NCI-H187 (cell line): ENCODE measurements at places on chromosomes 13 and 19.

- no peak for DNase-seq
These were observed 14.9 kb downstream of the PLEKHA4 start for GRCh38 chr19:48853483-48853882.

DNA sequence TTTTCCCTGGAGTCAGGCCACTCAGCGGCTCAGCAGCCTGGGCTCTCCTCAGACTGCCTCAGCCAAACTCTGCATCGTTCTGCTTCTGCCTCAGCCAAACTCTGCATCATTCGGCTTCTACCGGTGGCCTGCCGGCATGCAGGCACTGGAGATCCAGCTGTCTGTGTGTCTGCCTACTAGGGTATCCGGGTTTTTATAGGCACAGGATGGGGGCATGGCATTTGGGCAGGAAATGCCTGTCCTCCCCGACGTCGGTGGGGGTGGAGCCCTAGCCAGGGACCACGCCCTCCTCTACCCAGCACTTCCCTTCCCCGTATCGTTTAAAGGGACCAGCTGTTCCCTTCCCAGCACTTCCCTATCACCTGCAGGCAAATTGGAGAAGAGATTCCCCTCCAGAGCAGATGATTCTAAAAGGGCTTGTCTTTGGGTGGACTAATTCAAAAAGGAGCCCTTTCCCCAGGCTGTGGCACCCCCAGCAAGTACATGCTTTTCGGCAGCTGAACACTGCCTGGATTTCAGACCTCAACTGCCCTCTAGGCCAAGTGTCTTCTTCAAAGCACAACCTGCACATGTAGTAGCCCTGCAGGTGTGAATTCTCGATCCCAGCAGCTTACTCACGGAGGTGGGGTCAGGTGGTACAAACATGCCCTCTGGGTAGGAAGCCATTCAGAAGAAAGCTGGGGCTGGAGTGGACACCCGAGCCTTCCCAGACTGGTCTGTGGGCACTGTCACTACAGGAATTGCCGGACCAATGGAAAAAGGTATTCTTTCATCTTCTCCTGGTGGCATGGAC is 25.4 kb upstream of the GPR12 start:
- no peak for DNase-seq

GRCh38 chr13:20521364-20522115 is 4.1 kb downstream of the CRYL1 start:
- no peak for DNase-seq

GRCh38 chr19:41848666-41849065 is 3.8 kb downstream of the DMRTC2 start:
- no peak for DNase-seq

DNA sequence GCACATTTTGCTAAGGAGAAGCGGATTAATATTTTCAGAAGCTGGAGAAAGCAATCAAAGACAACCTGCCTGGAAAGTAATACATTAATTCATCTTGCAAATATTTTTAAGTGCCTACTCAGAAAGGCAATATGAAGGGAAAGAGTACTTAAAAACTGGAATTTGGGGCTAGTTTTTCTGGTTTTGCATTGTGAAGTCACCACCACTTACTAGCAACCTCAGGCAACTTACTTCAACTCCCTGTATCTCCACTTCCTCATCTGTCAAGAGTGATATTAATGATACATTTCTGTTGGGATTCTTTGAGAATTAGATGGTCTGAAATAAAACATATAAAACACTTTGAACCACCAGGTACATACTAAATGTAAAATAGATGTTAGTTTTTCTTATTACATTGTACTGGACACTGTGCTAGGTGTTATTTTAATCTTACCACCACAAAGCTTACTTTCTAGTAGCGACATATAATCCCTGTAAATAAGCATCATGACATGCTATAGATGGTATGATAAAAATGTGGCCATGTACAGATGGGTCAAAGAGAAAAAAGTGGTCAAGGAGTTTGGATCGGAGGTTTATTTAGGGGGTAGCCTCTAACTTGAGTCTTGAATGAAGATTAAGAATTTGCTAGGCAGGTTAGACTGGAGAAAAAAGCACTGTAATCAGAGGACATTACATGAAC is 101.2 kb downstream of the SPRY2 start:
- no peak for DNase-seq

DNA sequence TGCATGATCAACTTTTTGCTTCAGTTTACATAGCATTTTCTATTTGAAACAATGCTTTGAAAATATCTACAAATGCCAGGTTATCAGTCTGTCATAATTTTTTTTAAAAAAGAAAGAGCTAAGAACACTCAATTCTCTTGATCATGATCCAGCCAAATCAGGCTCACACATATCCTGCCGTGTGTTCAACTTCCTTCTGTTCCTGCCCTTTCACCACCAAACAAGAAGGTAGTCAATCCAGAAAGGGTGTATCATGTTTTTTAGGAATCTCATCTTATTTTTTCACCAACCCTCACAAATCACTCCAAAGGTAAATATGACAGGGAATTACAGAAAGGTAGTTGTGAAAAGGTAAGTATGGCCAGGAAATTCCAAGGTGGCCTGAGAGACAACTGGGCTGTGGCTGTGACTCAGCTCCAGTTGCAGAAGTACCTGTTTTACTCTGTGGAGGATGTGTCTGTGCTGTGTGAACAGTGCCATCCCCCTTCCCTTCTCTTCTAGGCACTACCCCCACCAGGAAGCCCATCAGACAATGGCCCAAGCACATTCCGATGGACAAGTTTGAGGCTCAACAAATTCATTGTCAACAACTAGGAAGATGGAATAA is 138.8 kb upstream of the GJB6 start:
- DNase-seq, result no peak

GRCh38 chr19:9945319-9945966 is 9.1 kb upstream of the OLFM2 start:
- DNase-seq, result no peak

GRCh38 chr19:4896372-4896771 is 6.3 kb downstream of the ARRDC5 start:
- DNase-seq, result no peak

DNA sequence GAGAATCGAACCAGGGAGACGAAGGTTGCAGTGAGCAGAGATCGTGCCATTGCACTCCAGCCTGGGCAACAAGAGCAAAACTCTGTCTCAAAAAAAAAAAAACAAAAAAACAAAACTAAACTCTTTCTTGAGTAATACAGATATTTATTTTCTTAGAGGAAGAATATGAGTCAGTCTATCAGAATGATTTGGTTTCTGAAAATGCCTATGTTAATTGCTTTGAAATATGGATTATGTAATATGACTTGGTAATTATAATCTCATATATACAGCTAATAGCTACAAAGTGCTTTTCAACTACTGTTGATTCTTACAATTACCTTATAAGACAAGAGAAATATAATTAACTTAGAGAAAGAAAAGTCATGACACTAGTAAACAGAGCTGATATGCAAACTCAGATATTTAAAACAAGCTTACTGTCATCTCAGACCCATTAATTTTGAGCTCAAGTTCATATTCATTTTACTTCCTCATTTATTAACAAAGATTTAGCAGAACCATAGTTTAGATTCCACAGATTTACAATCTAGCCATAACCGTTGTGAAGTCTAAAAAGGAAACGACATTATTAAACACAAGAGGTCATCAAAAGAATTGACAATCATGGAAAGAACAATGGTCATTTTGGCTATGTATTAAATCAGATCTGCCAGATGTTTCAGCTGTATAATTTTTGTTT is 88.0 kb downstream of the TBC1D4 start:
- no peak for DNase-seq

DNA sequence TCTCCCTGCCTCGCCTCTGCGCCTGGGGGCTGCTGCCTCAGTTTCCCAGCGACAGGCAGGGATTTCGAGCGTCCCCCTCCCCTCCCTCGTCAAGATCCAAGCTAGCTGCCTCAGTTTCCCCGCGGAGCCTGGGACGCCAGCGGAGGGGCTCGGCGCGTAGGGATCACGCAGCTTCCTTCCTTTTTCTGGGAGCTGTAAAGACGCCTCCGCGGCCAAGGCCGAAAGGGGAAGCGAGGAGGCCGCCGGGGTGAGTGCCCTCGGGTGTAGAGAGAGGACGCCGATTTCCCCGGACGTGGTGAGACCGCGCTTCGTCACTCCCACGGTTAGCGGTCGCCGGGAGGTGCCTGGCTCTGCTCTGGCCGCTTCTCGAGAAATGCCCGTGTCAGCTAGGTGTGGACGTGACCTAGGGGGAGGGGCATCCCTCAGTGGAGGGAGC is 722 bp upstream of the ICAM1 start:
- no peak for DNase-seq

DNA sequence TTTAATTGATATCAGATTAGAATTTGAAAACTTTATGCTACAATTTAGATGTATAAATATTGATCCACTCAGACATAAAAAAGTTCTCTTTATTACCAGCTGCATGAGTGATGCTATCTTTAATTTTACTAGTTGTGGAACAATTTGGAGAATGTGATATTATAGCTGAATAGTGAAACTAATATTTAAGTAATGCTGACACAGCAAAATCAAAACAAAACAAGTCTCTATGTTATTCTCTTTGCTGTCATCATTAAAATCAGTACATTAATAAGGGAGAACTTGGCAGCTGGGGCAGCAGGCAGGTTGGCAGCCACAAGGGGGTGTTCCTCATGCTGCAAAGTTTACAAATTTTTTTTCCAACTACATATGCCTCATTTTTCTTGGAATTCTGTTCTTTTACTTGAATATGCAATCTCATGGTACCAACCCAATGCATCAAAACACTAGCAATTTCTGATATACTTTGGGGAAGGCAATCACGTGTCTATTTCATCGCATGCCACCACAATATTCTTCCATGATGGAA is 585.3 kb downstream of the FGF9 start:
- no peak for DNase-seq

DNA sequence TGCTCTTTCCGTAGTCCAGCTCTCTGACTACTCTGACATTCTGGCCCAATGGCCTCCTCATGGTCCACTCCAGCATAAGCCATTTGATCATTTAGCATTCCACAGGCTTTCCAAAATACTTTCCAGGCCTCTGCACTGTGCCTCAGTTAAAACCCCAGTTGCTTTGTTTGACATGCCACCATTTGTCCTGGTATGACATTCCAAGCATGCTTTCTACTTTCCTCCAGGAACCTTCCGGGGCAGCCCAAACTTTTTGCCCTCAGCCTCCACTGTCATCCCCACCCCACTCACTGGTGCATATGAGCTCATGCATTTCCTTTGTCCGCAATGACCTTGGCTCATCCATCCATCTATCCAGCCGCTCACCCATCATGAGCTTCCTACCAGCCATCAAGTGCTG is 41.8 kb upstream of the WASF3 start:
- no peak for DNase-seq

DNA sequence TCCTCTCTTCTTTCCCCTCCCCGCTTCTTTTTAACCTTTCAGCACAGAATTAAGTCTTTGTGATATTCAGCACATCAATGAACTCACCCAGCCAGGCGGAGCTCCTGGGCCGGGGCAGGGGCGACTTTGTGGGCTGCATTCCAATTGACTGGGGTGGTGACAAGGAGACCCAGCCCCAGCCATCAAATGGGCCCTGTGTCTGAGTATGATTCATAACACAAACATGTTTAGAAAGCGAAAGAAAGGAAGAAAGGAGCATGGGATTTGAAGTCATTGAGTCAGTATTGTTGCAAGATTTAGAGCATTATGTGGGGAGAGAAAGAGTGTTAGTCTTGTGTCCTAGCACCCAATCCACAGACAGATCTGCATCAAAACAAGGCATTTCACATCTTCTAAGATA is 185.3 kb downstream of the LHFPL6 start:
- no peak for DNase-seq

DNA sequence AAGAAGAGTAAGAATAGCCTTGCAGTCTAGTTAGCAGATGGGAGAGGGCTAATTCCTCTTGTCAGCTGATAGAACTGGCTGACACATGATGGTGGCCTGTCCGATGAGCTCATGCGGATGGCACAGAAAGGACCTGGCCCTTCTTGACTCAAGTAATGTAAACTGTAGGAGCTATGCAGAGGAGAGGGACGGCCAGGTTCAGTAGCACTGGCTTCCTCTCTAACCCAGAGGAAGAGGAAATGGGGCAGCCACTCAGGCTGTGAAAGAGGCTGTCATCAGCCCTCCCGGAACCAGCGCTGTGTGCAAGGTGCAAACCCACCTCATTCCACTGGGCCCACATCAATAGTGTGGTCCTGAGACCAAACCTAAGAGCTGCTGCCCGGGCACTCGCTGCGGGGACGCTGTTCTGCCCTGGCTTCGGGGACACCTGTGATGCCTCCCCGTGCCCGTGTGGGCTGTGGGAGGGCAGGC is 30.8 kb upstream of the USE1 start:
- DNase-seq, result no peak

DNA sequence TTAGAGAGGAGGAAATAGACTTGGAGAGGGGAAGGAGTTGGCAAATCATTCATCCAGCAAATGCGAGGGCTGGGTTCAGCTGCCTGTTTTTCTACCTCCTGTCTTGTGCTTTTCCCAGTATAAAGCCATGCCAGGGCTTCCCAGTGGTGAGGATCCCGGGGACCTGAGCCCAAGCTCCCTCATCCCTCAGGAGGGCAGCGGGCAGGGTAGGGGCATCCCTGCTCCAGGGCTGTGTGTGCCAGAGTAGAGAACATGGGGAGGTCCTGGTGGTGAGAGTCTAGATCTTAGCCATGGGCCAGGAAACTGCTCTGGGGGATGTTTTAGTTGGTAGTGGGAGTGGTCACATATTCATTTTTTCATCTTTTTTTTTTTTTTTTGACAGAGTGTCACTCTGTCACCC is 43.6 kb downstream of the GPR12 start:
- DNase-seq, result no peak

GRCh38 chr19:9156304-9156703 is 16.1 kb downstream of the ZNF317 start:
- no peak for DNase-seq

DNA sequence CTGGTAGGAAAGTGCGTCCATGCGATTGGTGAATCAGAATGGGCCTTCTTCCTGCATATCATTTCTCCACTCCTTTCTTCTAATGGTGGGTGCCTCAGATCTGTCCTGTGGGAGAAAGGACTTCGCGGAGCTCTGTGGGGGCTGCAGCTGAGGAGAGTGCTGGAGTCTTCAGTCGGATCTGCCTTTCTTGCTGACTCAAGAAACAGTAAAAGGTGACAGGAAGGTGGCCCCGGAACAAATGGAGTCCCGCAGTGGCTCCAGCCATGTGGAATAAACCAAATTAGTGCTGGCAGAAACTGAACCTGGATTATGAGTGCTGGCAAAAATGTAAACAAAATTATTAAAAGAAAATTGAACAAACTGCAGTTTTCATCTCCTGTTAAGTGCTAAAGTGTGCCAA is 15.1 kb upstream of the GAS6 start:
- DNase-seq, result no peak

DNA sequence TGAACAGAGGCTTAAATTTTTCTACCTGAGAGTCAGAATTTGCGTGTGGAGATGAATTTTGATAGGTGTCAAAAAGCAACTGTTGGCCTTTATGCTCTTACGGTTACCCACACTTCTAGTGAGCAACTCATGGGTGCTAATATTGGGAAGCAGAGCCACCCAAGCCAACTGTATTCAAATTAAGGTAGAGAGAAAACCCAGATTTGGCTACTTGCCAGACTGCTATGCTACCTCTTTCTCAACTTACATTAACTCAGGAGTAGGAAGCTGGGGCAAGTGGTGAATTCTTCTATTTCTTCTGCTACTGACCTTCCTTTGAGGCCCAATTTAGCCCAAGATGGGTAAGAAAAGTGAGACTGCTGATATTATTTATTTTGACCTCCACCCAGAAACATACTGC is 83.9 kb downstream of the OLFM4 start:
- peak; percentile 15 for DNase-seq

GRCh38 chr13:51848674-51849073 is 3.7 kb upstream of the TMEM272 start:
- no peak for DNase-seq
